Cardiac muscle cell (in vitro differentiated cells and primary cell): ENCODE measurements at places on chromosomes 16 and 17. TPM values are rescaled to one million over a fixed set of nuclear protein-coding genes. Genes with fewer than 3 reads are reported as not detected.
A peak's percentile ranks its signal among the peaks of the same experiment; 100 is the strongest.

DNA sequence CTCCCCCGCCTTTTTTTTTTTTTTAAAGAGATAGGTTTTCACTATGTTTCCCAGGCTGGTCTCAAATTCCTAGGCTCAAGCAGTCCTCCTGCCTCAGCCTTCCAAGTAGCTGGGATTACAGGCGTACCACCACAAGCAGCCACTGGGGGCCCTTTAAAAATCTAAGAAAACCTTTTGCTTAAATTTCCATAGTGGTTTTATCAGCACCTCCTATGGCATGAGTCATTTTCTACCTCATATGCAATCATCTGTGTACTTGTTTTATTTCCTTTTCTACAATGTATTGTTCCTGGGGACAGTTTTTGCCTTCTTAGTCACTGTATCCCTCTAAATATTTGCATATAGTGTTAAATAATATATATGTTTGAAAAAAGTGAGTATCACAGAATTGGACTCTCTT is 29.2 kb downstream of the GNA13 start:
- DNase-seq: peak; percentile 81

- DNase-seq: no peak
Measured at GRCh38 chr17:18166894-18167293, 16.7 kb upstream of the ALKBH5 start.

DNA sequence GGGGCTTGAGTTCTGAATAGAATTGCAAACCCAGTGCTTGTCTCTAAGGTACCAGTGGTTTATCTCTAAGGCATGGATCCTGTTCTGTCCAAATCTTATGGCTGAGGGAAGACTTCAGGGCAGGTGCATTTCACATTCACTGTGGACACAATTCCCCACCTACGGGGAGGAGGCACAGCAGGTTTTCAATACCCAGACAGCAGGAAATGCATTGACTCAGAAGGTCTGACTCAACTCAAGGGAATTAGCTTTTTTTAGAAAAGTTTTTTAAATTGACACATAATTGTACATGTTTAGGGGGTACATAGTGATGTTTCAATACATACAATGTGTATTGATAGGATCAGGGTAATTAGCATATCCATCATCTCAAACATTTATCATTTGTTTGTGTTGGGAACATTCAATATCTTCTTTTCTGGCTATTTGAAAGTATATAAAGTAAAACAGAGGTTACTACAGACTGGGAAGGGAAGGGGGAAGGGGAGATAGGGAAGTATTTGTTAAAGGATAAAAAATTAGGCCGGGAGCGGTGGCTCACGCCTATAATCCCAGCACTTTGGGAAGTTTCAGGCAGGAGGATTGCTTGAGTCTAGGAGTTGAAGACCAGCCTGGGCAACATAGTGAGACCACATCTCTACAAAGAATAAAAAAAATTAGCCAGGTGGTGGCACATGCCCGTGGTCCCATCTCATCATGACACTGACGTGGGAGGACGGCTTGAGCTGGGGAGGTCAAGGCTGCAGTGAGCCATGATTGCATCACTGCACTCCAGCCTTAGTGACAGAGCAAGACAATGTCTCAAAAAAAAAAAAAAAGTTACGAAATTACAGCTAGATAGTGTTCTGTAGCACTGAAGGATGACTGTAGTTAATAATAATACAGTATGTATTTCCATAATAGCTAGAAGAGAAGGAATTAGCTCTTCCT is 54.9 kb downstream of the RGS9 start:
- DNase-seq: peak; percentile 60

- peak; percentile 88 for DNase-seq
Measured at GRCh38 chr17:64420143-64420670, 28.7 kb upstream of the MILR1 start.

- peak; percentile 47 for DNase-seq
Measured at GRCh38 chr17:35775583-35775982, 14.9 kb downstream of the C17orf50 start.

Gene ASPHD1
- 1.8 and 2.3 TPM in 2 replicates for polyA plus RNA-seq

Gene CDRT4
- polyA plus RNA-seq: 5.6 and 6.0 TPM in 2 replicates

Gene KRT12
- not detected in 2 replicates for polyA plus RNA-seq

Gene KCNAB3
- 1.3 and 1.4 TPM in 2 replicates for polyA plus RNA-seq
